ENCODE measurements at places on chromosomes 1 and 21. TPM values are rescaled to one million over a fixed set of nuclear protein-coding genes. Genes with fewer than 3 reads are reported as not detected.

The OR2T33 gene
- total RNA-seq, result not detected

The CCDC27 gene
- not detected for total RNA-seq

The CFHR1 gene
- total RNA-seq, result not detected

The TMPRSS2 gene
- total RNA-seq, result not detected

The DNAJC28 gene
- total RNA-seq, result 0.75 TPM

The RIMKLA gene
- total RNA-seq, result 1.5 TPM

The INAVA gene
- total RNA-seq, result 0.15 TPM

The ACBD3 gene
- 19.4 TPM for total RNA-seq

The VHLL gene
- not detected for total RNA-seq

The KCNE1 gene
- 0.26 TPM for total RNA-seq

The LPAR3 gene
- 0.47 TPM for total RNA-seq

The MRPL39 gene
- total RNA-seq, result 43.5 TPM

The CHODL gene
- total RNA-seq, result 0.32 TPM

The GABPA gene
- 27.1 TPM for total RNA-seq

The PTPN7 gene
- total RNA-seq, result 410 TPM

The CNR2 gene
- total RNA-seq, result 0.47 TPM

The LIX1L gene
- total RNA-seq, result 35.0 TPM

The CYP4Z1 gene
- total RNA-seq, result not detected

The RGL1 gene
- total RNA-seq, result 2.9 TPM

The ALDH9A1 gene
- total RNA-seq, result 45.2 TPM

The RYR2 gene
- 0.03 TPM for total RNA-seq

The LMX1A gene
- total RNA-seq, result not detected

The NBPF6 gene
- total RNA-seq, result not detected

The CDC42SE1 gene
- 214 TPM for total RNA-seq

The CD244 gene
- total RNA-seq, result 34.5 TPM

The C4BPB gene
- 1.1 TPM for total RNA-seq

The OR2G3 gene
- not detected for total RNA-seq

The MAP3K7CL gene
- 9.5 TPM for total RNA-seq

The IRF6 gene
- 1.7 TPM for total RNA-seq

The KIF26B gene
- total RNA-seq, result not detected
